Foreskin fibroblast (primary cell): ENCODE measurements at places on chromosomes 6 and 20.

DNA sequence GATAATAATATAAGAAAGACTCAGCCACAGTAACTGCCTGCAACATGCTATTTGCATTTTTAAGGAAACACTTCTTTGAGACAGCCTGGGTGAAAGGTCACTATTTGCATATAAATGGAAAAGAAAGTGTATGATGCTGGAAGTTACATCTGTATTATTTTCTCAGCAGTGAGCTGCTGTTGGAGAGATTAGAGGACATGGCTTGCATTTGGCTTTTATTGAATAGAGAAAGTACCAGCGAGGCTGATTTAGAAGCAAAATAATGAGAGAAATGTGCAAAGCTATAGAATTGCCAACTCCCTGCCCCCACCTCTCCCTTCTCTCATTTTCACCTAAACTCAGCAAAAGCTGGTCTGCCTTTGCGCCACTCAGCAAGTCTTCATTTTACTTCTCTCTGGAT lies 12.7 kb downstream of the MYT1 start:
- no peak for DNase-seq

- no peak for DNase-seq
Observed at GRCh38 chr6:131382631-131383030, 190.4 kb upstream of the ARG1 start.

DNA sequence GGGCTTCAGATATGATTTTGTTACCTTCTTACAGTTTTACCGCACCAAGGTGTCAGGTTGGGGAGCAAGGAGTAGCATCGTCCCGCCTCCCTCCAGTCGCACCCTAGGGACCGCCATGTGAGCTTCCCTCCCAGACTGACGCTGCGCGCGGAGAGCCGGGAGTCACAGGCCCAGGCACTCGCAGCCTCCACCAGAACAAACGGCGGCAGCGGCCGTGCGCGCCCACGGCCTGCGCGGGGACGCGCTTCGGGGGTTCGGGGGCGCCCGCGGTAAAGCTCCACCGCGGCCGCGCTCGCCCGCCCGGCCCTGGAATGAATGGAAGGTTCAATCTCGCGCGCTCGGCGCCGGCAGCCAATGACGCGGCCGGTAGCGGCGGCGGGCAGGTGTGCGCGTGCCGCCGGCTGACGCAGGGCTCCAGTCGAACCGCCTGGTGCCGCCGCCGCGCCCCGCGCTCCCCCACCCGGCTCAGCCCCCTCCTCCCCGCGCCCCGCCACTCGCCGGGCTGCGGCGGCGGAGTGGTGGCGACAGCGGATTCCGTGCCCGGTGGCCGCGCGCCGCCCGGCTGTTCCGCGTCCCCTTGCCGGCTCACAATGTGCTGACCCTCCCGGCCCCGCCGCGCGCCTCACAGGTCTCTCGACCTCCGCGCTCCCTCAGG lies 16.5 kb upstream of the LIN28B start:
- DNase-seq: no peak

- DNase-seq: no peak
Observed at GRCh38 chr20:24723186-24723585, 225.9 kb upstream of the CST7 start.

GRCh38 chr6:98054453-98054852 lies 771.4 kb upstream of the MMS22L start:
- no peak for DNase-seq

DNA sequence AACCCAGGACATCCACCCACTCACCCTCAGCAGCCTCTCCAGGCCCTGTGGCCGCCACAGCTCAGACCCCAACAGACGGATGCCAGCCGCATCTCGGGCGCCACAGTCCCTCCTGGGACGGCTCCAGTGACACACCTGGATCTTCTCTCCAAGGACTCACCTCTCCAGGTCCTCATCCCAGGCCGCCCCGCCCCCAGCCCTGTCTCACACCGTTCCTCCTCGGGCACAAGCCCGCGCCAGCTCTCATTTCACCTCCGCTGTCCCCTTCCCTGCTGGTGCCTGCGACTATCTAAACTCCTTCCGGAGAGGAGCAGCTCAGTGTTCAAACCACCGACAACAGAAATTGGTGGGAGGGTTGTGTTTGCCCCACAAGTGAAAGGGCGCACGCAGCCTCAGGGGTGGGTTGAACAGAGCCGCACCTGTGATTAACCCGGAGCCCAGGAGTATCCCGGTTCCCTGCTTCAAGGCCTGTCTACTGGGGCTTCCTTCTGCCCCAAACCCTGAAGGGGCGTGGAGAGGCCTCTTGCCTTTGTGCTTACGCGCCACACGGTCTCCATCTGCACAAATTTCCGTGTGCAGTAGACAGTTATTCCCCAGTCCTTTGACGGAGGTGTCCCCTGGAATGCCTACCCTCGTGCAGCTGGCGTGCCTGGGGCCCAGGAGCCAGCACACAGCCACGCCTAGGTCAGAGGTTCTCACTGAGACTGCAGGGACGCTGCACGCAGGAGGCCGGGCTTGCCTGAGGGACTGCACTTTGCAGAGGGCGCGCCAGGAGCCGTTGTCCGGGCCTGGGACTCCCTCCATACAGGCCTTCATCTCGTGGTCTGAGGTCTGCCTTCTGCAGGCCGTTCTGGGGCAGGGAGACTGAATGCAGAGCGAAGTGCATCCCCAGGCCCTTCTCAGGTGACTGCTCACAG lies 232.7 kb downstream of the DLL1 start:
- no peak for DNase-seq

GRCh38 chr6:84260196-84260595 lies 32.8 kb upstream of the CEP162 start:
- DNase-seq: no peak

GRCh38 chr6:139294090-139294489 lies 2.3 kb upstream of the TXLNB start:
- DNase-seq: no peak

- peak; percentile 75 for DNase-seq
Observed at GRCh38 chr6:110547266-110547964, 71.0 kb upstream of the SLC22A16 start.

GRCh38 chr6:37783856-37784584 lies 35.5 kb upstream of the ZFAND3 start:
- peak; percentile 76 for DNase-seq

GRCh38 chr6:161649068-161649467 lies 375.2 kb upstream of the AGPAT4 start:
- DNase-seq: no peak

GRCh38 chr6:79787626-79788025 lies 156.5 kb downstream of the SH3BGRL2 start:
- no peak for DNase-seq

DNA sequence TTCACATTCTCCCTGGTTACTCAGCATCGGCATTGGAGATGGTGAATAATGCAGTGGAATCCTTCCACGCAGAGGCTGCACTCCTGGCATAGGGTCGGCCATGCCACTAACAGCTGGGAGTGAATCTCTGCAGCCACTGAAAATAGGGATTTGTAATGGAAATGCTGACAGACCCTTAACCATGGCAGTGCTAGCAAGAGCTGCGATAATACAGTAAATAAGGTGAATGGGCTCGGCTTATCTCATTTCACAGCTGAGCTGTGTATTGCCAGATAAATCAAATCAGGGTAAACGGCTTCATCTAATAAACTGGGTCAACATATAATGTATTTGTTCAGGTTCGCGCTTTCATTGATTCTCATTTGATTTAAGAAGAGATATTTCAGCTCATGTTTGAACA lies 156.8 kb downstream of the SLC35B3 start:
- no peak for DNase-seq

DNA sequence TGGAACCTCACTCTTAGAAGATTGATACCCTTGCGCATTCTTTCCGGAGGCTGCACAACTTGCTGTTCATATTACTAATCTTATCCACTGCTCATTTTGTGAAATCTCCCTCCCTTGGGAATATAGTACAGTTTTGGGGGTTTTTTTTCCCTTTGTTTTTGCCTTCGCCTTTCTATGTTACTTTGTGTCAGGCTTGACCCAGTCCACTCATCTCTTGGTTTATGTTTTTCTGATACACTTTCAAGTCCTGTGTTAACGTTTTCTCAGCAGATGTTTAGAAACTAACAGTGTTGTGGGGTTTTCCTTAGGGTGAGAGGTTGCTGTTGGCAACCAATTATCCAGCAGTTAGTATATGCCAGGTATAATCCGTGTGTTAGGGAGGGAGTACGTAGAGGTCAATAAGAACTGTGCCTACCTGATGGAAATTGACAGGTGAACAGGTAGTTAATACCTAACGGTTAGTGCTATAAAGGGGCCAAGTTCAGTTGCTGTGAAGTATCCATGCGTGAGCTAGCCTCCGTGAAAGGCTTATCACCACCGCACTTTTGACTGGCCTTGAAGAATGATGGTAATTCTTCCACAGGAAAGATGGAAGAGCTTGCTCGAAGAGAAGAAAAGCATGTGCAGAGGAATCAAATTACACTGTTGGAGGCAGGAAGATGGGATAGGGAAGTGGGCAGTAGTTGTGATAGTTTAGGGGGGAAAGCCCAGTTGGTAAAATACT lies 1.4 kb downstream of the NFYA start:
- peak; percentile 18 for DNase-seq

- DNase-seq: peak; percentile 98
Observed at GRCh38 chr20:37295001-37295400, 5.5 kb downstream of the MANBAL start.

DNA sequence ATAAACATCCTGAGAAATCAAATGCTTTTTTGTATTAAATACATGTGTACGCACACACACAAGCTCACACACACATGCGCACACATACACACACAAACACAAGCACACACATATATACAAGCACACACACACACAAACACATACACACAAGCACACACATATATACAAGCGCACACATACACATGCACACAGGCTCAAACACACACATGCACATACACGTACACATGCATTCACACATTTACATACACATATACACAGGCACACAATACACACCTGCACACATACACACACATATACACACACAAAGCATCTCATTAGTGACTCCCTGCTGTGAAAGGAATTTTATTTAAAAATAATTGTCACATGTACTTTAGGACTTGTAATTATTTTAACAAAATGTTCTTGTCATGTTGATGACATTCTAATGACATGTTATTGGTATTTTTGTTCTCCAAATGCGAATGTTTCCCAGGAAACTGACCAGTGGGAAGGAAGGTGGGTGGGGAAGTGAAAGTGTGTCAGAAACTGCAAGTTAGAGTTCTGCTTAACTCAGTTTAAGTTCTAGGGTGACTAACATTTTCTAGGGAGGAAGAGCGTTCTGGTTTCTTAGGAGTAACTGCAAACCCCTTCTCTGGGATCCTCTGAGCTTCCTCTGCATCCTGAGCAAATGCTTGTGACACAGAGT lies 113.9 kb upstream of the ZNF217 start:
- peak; percentile 30 for DNase-seq

DNA sequence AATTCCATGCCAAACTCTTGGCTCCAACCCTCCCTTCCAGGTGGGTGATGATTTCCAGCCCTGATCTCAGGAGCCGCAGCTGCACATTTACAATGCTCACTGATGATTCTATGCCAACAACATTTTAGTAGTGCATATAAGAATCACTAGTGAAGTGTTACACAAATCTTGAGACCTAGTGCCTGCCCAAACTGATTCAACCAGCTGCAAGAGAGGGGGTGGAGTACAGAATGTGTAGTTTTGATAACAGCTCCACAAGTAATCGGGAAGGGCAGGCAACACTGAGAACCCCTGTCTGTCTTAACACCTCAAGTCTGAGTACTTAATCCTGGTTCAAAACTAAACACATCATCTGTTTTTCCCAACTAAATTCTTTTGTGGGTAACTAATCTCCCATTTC lies 91.7 kb downstream of the PRDM1 start:
- no peak for DNase-seq

DNA sequence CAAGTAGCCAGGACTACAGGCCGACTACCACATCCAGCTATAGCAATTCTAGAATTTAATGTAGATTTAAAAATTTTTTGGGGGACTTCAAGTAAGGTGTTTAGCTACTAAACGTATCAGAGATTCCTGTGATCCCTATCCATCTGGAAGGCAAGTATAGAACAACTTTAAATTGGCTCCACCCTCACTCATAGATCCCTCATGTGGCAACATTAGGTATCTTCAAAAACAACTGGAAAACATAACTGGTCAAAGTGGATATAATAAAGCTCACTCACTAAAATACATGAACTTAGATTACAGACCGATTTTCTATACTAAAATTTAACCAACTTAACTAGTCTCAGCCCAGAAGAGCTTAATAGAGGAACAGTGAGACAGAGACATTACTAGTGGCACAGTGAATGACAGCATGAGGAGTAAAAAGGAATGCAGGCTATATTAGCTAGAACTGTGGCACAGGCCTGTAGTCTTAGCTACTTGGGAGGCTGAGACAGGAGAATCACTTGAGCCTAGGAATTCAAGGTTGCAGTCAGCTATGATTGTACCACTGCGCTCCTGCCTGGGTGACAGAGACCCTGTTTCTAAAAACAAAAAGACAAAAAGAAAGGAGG lies 14.7 kb downstream of the NUP153 start:
- no peak for DNase-seq

DNA sequence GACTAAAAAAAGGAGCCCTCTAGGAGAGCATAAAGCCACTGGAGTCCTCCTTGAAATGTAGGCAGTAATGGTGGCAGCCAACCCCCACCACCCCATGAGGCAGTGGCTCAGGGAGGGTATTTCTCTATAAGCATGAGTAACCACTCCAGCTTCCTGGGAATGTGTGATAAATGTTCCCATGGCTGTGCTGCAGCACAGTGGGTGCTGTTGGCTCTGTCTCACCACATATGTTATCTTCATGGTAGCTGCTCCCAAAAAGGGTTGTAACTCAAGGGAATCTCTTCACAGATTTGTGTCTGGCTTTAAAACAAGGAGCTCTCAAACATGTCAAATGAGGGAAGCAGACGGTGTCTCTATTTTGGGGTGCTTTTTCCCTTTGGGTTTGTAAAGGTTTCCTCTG lies 7.5 kb upstream of the PHACTR1 start:
- DNase-seq: peak; percentile 84

GRCh38 chr6:84253380-84253779 lies 25.9 kb upstream of the CEP162 start:
- no peak for DNase-seq

GRCh38 chr6:150001295-150002008 lies 23.9 kb downstream of the RAET1L start:
- DNase-seq: no peak

- DNase-seq: no peak
Observed at GRCh38 chr6:117487821-117488220, 5.3 kb downstream of the DCBLD1 start.

DNA sequence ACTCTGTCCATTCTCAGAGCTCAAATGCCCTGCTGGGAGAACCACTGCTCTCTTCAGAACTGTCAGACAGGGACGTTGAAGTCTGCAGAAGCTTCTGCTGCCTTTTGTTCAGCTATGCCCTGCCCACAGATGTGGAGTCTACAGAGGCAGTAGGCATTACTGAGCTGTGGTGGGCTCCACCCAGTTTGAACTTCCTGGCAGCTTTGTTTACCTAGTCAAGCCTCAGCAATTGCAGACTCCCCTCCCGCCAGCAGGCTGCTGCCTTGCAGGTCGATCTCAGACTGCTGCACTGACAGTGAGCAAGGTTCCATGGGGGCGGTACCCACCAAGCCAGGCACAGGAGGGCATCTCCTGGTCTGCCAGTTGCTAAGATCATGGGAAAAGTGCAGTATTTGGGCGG lies 21.8 kb upstream of the UFL1 start:
- DNase-seq: no peak

GRCh38 chr20:17662333-17663039 lies 19.6 kb downstream of the RRBP1 start:
- DNase-seq: peak; percentile 92
